ENCODE measurements at places on chromosomes 12 and 14.

- H3K27me3 ChIP-seq, result no peaks in the 10 kb centered on the region
- no peaks in the 10 kb centered on the region for H3K36me3 ChIP-seq
- H3K27ac ChIP-seq, result no peak overlapping the region
- H3K4me1 ChIP-seq, result no peaks in the 10 kb centered on the region
- DNase-seq, result no peak
- H3K4me3 ChIP-seq, result no peak overlapping the region
Measured at GRCh38 chr14:59398841-59399240, 66.3 kb downstream of the GPR135 start.

- no peaks in the 10 kb centered on the region for H3K27me3 ChIP-seq
- no peak for DNase-seq
- no peaks in the 10 kb centered on the region for H3K4me1 ChIP-seq
- no peaks in the 10 kb centered on the region for H3K36me3 ChIP-seq
Measured at GRCh38 chr14:103101963-103102688, 7.6 kb downstream of the EXOC3L4 start.

DNA sequence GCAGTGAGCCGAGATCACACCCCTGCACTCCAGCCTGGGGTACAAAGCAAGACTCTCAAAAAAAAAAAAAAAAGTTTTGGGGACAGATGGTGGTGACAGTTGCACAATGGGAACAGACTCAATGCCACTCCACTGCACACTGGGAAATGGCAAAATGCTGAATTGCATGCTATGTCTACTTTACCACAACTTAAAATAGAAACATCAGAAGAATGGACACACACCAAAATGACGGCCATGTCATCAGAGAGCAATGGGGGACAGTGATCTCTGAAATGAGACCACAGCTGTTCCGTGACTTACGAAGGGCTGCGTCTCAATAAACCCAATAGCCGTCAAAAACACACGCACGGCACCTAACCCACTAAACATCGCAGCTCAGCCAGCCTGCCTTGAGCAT, 13.7 kb downstream of the DDX54 start:
- H3K36me3 ChIP-seq, result peaks cover 15% of the 10 kb centered on the region
- H3K4me3 ChIP-seq, result no peak overlapping the region
- no peak overlapping the region for H3K27ac ChIP-seq
- H3K4me1 ChIP-seq, result no peaks in the 10 kb centered on the region
- no peaks in the 10 kb centered on the region for H3K27me3 ChIP-seq

DNA sequence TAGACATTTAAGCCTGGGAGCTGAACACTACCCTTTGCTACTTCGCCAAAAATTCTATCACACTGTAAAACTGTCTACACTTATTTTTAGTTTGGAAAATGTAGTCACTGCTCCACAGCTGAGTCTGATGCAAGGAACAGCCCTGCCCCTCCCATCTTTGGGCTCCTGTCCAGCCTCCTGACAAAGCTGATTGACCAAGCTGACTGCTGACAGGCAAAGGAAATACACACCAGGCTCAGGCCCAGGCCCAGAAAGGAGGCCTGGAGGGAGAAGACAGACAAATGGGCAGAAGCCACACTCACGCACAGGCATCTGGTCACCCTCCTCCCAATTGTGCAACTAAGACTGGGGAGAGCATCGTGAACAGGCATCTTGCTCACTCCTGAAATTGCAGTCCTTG, 55.3 kb downstream of the ISCA2 start:
- no peaks in the 10 kb centered on the region for H3K27me3 ChIP-seq
- peaks cover 6% of the 10 kb centered on the region for H3K4me1 ChIP-seq
- no peaks in the 10 kb centered on the region for H3K36me3 ChIP-seq
- H3K4me3 ChIP-seq, result no peak overlapping the region

- DNase-seq, result no peak
- H3K36me3 ChIP-seq, result no peaks in the 10 kb centered on the region
- H3K27ac ChIP-seq, result no peak overlapping the region
- no peaks in the 10 kb centered on the region for H3K4me1 ChIP-seq
Measured at GRCh38 chr14:28773176-28773575, 6.6 kb downstream of the FOXG1 start.

- no peaks in the 10 kb centered on the region for H3K4me1 ChIP-seq
- no peaks in the 10 kb centered on the region for H3K27me3 ChIP-seq
- no peak within 1 kb of the TSS for H3K27ac ChIP-seq
Measured at GRCh38 chr14:23352506-23353432, at the start of gene SLC22A17. Gene SLC22A17, minus strand, starts transcription at chr14:23352887.
